Astrocyte (in vitro differentiated cells and primary cell): ENCODE measurements at places on chromosomes 1 and 21. TPM values are rescaled to one million over a fixed set of nuclear protein-coding genes. Genes with fewer than 3 reads are reported as not detected.

The GPBP1L1 gene
- total RNA-seq: 116 TPM in 2 replicates

The ITGB3BP gene
- 13.6 and 15.6 TPM in 2 replicates for total RNA-seq

The KRTAP19-5 gene
- not detected in 2 replicates for total RNA-seq

The RYR2 gene
- total RNA-seq: 0.19 and 0.30 TPM in 2 replicates

The GNB1 gene
- 583 and 602 TPM in 2 replicates for total RNA-seq

The GNAT2 gene
- not detected in 2 replicates for total RNA-seq

The ALPL gene
- 24.3 and 45.4 TPM in 2 replicates for total RNA-seq

The ADAM30 gene
- total RNA-seq: not detected in 2 replicates

The OR2T5 gene
- total RNA-seq: not detected in 2 replicates

The AKR7A3 gene
- total RNA-seq: 0.20 and 0.55 TPM in 2 replicates

The PTCH2 gene
- 0.65 and 0.89 TPM in 2 replicates for total RNA-seq

The HENMT1 gene
- 2.2 and 2.5 TPM in 2 replicates for total RNA-seq

The PLA2G2D gene
- total RNA-seq: not detected in 2 replicates

The SMPDL3B gene
- 2.2 and 2.5 TPM in 2 replicates for total RNA-seq

The CRP gene
- total RNA-seq: not detected in 2 replicates

The GNG4 gene
- 2.6 and 3.8 TPM in 2 replicates for total RNA-seq

The LENEP gene
- total RNA-seq: 0.99 TPM in 1 of 2 replicates, not detected in the other

The B4GALT2 gene
- total RNA-seq: 56.6 and 56.9 TPM in 2 replicates

The MCOLN2 gene
- total RNA-seq: 1.4 and 1.6 TPM in 2 replicates

The SLC16A4 gene
- total RNA-seq: 14.1 and 14.8 TPM in 2 replicates

The NUP210L gene
- total RNA-seq: 0.07 TPM in 1 of 2 replicates, not detected in the other

The TAS1R1 gene
- not detected in 2 replicates for total RNA-seq

The RBP7 gene
- 1.0 TPM in 1 of 2 replicates, not detected in the other for total RNA-seq

The TEDDM1 gene
- total RNA-seq: not detected in 2 replicates

The GORAB gene
- total RNA-seq: 11.2 and 16.4 TPM in 2 replicates

The HIVEP3 gene
- total RNA-seq: 8.9 and 9.4 TPM in 2 replicates

The DCDC2B gene
- total RNA-seq: not detected in 2 replicates

The DMBX1 gene
- total RNA-seq: 0.07 and 0.29 TPM in 2 replicates

The SMCP gene
- total RNA-seq: not detected in 2 replicates

The OR6N1 gene
- total RNA-seq: not detected in 2 replicates

The HSF2BP gene
- 3.2 TPM in 2 replicates for total RNA-seq

The ESRRG gene
- total RNA-seq: 0.41 and 0.79 TPM in 2 replicates

The IGSF3 gene
- 11.7 and 12.7 TPM in 2 replicates for total RNA-seq

The PRAMEF13 gene
- not detected in 2 replicates for total RNA-seq

The PODN gene
- total RNA-seq: 1.9 and 2.6 TPM in 2 replicates

The LCE1A gene
- total RNA-seq: not detected in 2 replicates

The ZNF124 gene
- 28.6 and 36.5 TPM in 2 replicates for total RNA-seq

The TSPEAR gene
- total RNA-seq: not detected in 2 replicates

The AMY1B gene
- total RNA-seq: not detected in 2 replicates

The IFI44L gene
- 184 and 271 TPM in 2 replicates for total RNA-seq

The MMEL1 gene
- not detected in 2 replicates for total RNA-seq

The ATP1A4 gene
- not detected in 2 replicates for total RNA-seq

The MIXL1 gene
- total RNA-seq: 0.16 TPM in 1 of 2 replicates, not detected in the other

The GJC2 gene
- 1.1 and 1.4 TPM in 2 replicates for total RNA-seq

The NES gene
- total RNA-seq: 280 and 310 TPM in 2 replicates

The DIPK1A gene
- total RNA-seq: 8.4 and 8.7 TPM in 2 replicates

The KRTAP11-1 gene
- not detected in 2 replicates for total RNA-seq

The OLIG2 gene
- 2.5 and 2.6 TPM in 2 replicates for total RNA-seq

The DYNLT5 gene
- 0.20 TPM in 1 of 2 replicates, not detected in the other for total RNA-seq
